ENCODE measurements at places on chromosomes 3 and 15.
A peak's percentile ranks its signal among the peaks of the same experiment; 100 is the strongest.

DNA sequence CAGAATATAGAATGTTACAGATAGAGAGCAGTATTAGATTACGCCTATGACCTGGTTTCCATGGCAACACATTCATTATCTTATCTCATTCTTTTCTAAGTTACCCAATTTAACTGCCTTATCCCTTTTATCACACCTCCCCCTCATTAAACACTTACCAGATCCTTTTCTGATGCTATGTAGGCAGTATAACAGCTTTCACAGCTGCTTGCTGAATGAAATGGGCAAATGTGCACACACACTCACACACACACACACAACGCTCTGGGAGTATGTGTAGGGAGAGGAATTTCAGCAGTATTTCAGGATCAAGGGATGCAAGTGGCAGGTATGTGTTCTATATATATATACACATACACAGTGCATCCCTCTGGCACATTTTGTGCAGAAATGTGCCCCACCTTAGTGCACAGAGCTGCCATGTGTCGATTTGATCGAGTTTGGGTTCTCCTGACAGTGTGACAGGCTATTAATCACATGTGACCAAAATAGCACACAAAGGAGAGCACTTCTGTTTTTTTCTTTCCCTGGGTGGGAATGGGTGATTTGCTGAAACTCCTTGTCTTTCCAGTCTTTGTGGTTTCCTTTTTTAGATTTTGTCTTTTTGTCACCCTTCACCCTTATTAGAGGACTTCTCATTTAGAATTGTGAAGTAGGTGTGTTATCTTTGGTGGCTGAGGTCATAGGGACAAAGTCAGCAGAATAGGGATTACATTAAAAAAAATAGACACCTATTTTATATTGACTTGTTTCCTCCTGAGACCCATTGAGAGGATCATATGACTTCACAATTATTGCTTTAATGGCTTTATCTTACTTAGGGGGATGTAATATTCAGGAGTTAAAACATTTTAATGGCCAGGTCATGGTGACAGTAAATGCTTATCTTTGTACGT, 553.7 kb downstream of the PDCD6IP start:
- no peaks in the 10 kb centered on the region for H3K4me1 ChIP-seq
- H3K36me3 ChIP-seq: no peaks in the 10 kb centered on the region
- no peak overlapping the region for H3K4me3 ChIP-seq
- no peaks in the 10 kb centered on the region for H3K27me3 ChIP-seq

DNA sequence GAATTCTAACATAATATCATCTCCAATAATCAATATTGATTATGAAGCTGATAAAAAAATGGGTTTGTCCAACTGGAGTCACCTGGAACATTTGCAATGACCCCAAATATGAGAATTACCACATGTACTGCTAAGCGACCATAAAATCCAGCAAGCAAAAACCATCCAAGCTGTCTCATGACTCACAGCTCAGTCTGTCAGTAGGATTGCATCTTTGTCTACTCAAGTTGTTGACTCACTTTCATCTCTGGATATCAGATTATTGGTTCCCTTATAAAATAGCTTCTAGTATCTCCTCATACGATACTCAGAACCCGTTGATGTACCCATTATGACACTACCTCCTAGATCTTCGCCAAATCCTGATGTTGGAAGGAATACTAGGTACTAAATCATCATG, 209.8 kb upstream of the ATP11B start:
- H3K4me1 ChIP-seq: no peaks in the 10 kb centered on the region
- no peak for DNase-seq
- no peak overlapping the region for H3K4me3 ChIP-seq
- H3K27ac ChIP-seq: no peak overlapping the region
- H3K27me3 ChIP-seq: no peaks in the 10 kb centered on the region

DNA sequence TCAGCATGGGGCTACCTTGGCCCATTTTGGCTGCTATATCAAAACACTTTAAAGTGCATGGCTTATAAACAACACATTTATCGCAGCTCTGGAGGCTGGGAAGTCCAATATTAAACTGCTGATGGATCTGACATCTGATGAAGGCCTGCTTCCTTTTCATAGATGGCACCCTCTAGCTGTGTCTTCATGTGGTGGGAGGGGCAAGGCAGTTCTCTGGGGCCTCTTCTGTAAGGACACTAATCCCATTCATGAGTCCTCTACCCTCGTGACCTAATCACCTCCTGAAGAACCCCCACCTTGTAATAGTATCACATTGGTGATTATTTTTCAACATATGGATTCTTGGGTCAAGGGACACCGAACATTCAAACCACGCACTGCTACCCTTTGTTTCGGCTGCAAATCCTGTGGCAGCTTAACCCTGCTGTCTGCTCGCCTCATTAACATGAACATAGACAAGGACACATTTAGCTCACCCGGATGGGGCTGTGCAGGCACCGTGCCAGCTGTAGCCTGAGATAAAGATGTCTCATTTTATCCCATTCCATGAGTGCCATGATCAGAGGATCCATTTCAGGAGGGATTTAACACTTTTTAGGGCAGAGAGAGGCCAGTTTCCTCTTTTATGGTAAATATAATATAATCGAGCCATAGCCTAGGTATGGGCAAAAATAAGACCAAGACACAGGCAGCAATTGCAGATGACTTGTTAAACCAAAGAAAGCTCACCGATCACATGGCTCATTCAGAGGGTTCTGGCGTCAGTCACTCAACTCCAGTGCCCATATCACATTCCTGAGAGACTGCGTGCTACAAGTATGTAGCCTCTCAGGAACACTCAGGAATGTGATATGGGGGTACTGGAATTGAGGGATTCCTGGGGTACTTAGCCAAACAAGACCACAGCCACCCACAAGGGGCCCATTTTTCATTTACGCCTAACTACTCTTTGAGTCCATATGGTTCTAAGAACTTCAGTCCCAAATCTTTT, 251.1 kb upstream of the ST8SIA2 start:
- DNase-seq: peak; percentile 40
- H3K4me1 ChIP-seq: peaks cover 23% of the 10 kb centered on the region
- no peaks in the 10 kb centered on the region for H3K27me3 ChIP-seq
- no peak overlapping the region for H3K4me3 ChIP-seq
- peak overlapping the region; percentile 81 for H3K27ac ChIP-seq

DNA sequence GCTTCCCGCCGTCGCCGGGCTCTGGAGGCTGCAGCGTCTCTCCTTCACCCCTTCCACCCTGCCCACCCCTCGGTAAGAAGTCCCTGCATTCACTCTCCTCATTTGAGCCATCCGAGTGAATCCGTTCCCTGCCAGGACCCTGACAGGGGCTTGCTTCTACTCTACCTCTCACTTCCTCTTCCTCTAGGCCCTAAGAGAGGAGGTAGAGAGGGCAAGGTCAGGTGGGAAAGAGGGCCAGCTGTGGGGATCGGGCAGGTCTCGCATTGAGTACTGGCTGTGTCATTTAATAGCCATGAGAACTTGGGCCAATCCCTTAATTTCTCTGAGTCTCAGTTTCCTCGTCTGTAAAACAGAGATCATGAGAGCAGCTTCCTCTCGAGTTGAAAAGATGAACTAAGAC, 283.6 kb downstream of the UACA start:
- peaks cover 59% of the 10 kb centered on the region for H3K27me3 ChIP-seq
- H3K27ac ChIP-seq: no peak overlapping the region

DNA sequence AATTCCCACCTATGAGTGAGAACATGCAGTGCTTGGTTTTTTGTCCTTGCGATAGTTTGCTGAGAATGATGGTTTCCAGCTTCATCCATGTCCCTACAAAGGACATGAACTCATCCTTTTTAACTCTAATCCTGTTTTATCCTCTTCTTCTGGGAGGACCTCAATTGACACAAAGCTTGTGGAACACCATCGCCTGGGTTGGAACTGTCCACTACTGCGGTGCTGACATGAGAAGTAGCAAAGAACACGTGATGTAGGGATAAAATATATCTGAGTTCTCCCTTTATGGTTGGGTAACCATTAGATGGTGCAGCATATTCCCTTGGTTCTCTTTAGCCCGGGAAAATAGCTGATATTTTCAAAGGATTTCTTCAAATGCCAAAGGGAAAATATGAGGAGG, 105.3 kb upstream of the TOPAZ1 start:
- H3K27ac ChIP-seq: no peak overlapping the region
- no peaks in the 10 kb centered on the region for H3K4me1 ChIP-seq
- DNase-seq: no peak
- no peak overlapping the region for H3K4me3 ChIP-seq
- H3K36me3 ChIP-seq: no peaks in the 10 kb centered on the region

GRCh38 chr3:23256741-23257435, 53.8 kb downstream of the UBE2E2 start:
- peaks cover 19% of the 10 kb centered on the region for H3K4me1 ChIP-seq
- DNase-seq: no peak
- no peak overlapping the region for H3K27ac ChIP-seq
- H3K4me3 ChIP-seq: no peak overlapping the region
- no peaks in the 10 kb centered on the region for H3K27me3 ChIP-seq

GRCh38 chr3:134369231-134369741, 5.0 kb downstream of the AMOTL2 start:
- peaks cover 74% of the 10 kb centered on the region for H3K36me3 ChIP-seq
- H3K27ac ChIP-seq: peak overlapping the region; percentile 100
- H3K4me3 ChIP-seq: peak overlapping the region; percentile 71
- H3K4me1 ChIP-seq: peaks cover 99% of the 10 kb centered on the region
- H3K27me3 ChIP-seq: no peaks in the 10 kb centered on the region

DNA sequence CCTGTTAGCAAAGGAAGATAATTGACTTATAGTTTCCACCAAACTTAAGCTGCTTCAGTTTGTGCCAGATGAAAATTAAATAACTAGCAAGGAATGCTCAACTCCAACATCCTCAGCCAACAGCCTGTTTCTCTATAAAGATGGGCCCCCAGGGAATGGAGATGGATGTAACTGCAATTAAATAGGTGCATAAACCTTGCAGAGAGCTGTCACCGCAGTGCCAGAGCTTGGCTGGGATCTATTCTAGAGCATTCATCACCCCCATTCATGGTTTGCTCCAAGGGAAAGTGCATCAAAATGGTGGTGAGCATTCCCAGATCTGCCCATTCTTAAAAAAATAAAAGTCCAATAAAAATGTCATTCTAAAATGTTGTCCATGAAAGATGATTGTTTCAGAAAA, 19.7 kb upstream of the RORA start:
- no peaks in the 10 kb centered on the region for H3K4me1 ChIP-seq
- H3K27me3 ChIP-seq: peaks cover 44% of the 10 kb centered on the region
- no peak for DNase-seq

GRCh38 chr3:185051801-185052200, 101.1 kb downstream of the C3orf70 start:
- H3K27me3 ChIP-seq: no peaks in the 10 kb centered on the region
- H3K36me3 ChIP-seq: peaks cover 82% of the 10 kb centered on the region
- H3K27ac ChIP-seq: no peak overlapping the region
- no peak overlapping the region for H3K4me3 ChIP-seq
- no peak for DNase-seq

DNA sequence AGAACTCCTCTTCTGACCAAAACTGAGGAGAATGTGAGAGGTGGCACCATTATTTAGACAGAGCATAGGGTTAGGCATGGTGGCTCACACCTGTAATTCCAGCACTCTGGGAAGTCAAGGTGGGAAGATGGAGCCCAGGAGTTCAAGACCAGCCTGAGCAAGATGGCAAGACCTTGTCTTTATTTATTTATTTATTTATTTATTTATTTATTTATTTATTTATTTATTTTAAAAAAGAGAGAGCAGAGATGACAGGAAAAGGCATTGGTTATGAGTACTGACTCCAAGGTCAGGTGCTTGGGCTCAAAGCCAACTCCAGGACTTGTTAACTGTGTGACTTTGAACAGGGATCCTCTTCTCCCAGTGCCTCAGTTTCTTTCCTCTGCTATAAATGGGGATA, 217.7 kb downstream of the MEX3B start:
- H3K27me3 ChIP-seq: no peaks in the 10 kb centered on the region
- H3K4me3 ChIP-seq: no peak overlapping the region
- H3K4me1 ChIP-seq: no peaks in the 10 kb centered on the region
- H3K36me3 ChIP-seq: no peaks in the 10 kb centered on the region
- no peak overlapping the region for H3K27ac ChIP-seq

GRCh38 chr3:138065949-138066348, 49.5 kb downstream of the DZIP1L start:
- no peaks in the 10 kb centered on the region for H3K27me3 ChIP-seq
- H3K4me1 ChIP-seq: peaks cover 14% of the 10 kb centered on the region
- no peak for DNase-seq
- H3K4me3 ChIP-seq: no peak overlapping the region
- H3K36me3 ChIP-seq: peaks cover 56% of the 10 kb centered on the region

GRCh38 chr3:143429628-143430514, 310.3 kb downstream of the CHST2 start:
- H3K4me3 ChIP-seq: no peak overlapping the region
- no peak overlapping the region for H3K27ac ChIP-seq
- no peaks in the 10 kb centered on the region for H3K27me3 ChIP-seq
- H3K36me3 ChIP-seq: no peaks in the 10 kb centered on the region
- no peak for DNase-seq
